ENCODE measurements at places on chromosomes 11 and 22.

DNA sequence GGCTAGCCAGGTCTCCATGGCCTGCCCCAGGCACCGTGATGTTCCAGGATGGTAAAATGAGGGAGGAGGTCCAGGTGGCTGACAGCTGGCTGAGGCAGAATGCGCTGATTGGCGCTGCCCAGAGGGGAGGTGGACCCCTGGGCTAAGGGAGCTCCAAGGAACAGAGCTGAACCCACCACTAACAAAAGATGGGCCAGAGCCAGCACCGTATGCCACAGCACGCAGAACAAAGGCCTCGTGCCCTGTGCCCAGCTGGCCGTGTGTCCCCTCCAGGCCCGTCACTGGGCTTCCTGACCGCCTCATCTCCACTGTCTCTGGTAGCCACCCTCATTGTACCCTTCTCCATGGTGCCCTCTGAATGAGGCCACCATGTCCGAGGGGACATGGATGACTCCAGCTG lies 19.6 kb upstream of the PRODH start:
- H3K36me3 ChIP-seq: no peaks in the 10 kb centered on the region
- no peak overlapping the region for H3K27ac ChIP-seq
- H3K4me3 ChIP-seq: no peak overlapping the region
- no peaks in the 10 kb centered on the region for H3K4me1 ChIP-seq
- H3K27me3 ChIP-seq: no peaks in the 10 kb centered on the region

DNA sequence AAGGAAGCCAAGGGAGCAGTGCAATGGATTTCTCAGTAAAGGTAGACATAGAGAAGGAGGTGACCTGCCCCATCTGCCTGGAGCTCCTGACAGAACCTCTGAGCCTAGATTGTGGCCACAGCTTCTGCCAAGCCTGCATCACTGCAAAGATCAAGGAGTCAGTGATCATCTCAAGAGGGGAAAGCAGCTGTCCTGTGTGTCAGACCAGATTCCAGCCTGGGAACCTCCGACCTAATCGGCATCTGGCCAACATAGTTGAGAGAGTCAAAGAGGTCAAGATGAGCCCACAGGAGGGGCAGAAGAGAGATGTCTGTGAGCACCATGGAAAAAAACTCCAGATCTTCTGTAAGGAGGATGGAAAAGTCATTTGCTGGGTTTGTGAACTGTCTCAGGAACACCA lies 6.6 kb downstream of the TRIM22 start:
- peaks cover 27% of the 10 kb centered on the region for H3K36me3 ChIP-seq
- no peak overlapping the region for H3K27ac ChIP-seq
- no peaks in the 10 kb centered on the region for H3K27me3 ChIP-seq
- H3K4me3 ChIP-seq: no peak overlapping the region

DNA sequence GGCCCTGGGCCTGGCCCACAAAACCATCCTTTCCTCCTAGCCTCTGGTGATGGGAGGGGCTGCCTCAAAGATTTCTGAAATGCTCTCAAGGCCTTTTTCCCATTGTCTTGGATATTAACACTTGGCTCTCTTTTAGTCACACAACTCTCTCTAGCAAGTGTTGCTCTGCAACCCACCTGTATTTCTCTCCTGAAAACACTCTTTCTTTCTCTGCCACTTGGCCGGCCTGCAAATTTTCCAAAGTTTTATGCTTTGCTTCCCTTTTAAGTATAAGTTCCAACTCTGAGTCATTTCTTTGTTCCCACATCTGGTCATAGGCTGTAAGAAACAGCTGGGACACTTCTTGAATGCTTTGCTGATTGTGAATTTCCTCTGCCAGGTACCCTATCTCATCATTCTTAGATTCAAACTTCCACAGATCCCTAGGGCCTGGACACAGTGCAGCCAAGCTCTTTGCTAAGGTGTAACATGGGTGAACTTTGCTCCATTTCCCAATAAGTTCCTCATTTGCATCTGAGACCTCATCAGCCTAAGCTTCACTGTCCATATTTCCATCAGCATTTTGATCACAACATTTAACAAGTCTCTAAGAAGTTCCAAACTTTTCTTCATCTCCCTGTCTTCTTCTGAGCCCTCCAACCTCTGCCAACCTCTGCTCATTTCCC lies 93.8 kb downstream of the TRIM29 start:
- H3K4me1 ChIP-seq: no peaks in the 10 kb centered on the region
- no peak overlapping the region for H3K27ac ChIP-seq
- DNase-seq: peak; percentile 10

DNA sequence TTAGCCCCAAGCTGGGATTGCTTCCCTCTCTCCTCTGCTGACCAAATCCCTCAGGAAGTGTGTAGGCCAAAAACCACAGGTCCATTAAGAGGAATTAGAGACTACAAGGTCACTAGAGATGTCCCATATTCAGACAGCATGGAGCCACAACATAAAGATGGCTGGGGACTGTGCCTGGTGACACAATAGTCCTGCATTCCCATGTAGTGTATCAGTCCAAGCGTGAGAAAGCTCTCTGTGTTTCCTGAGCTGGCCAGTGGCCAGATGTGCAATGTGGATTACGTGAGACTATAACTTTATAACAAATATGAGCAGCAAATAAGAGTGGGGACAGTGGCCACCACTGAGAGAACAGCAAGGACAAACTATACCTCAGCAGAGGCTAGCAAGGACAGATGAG lies 7.6 kb upstream of the MS4A10 start:
- H3K4me1 ChIP-seq: no peaks in the 10 kb centered on the region
- H3K4me3 ChIP-seq: no peak overlapping the region
- no peaks in the 10 kb centered on the region for H3K27me3 ChIP-seq
- no peaks in the 10 kb centered on the region for H3K36me3 ChIP-seq

GRCh38 chr11:115887316-115887715 lies 383.1 kb upstream of the CADM1 start:
- H3K4me3 ChIP-seq: no peak overlapping the region
- H3K27me3 ChIP-seq: no peaks in the 10 kb centered on the region
- H3K4me1 ChIP-seq: no peaks in the 10 kb centered on the region
- no peaks in the 10 kb centered on the region for H3K36me3 ChIP-seq
- no peak overlapping the region for H3K27ac ChIP-seq
- no peak for DNase-seq

- H3K4me1 ChIP-seq: no peaks in the 10 kb centered on the region
- H3K27me3 ChIP-seq: no peaks in the 10 kb centered on the region
- H3K4me3 ChIP-seq: no peak overlapping the region
- no peak overlapping the region for H3K27ac ChIP-seq
- no peak for DNase-seq
Observed at GRCh38 chr22:43994006-43994405, 30.1 kb upstream of the PARVB start.

GRCh38 chr11:107184986-107185385 lies 166.7 kb upstream of the GUCY1A2 start:
- no peaks in the 10 kb centered on the region for H3K36me3 ChIP-seq
- DNase-seq: no peak
- no peak overlapping the region for H3K4me3 ChIP-seq
- no peaks in the 10 kb centered on the region for H3K4me1 ChIP-seq

- no peak overlapping the region for H3K27ac ChIP-seq
- no peak overlapping the region for H3K4me3 ChIP-seq
- no peak for DNase-seq
- H3K4me1 ChIP-seq: no peaks in the 10 kb centered on the region
- no peaks in the 10 kb centered on the region for H3K27me3 ChIP-seq
Observed at GRCh38 chr11:58957922-58958321, 18.6 kb downstream of the GLYATL1 start.

- no peak for DNase-seq
- H3K36me3 ChIP-seq: no peaks in the 10 kb centered on the region
- H3K4me3 ChIP-seq: no peak overlapping the region
- peak overlapping the region; percentile 27 for H3K27ac ChIP-seq
- peaks cover 6% of the 10 kb centered on the region for H3K4me1 ChIP-seq
- no peaks in the 10 kb centered on the region for H3K27me3 ChIP-seq
Observed at GRCh38 chr11:110373051-110373702, 56.6 kb upstream of the FDX1 start.

DNA sequence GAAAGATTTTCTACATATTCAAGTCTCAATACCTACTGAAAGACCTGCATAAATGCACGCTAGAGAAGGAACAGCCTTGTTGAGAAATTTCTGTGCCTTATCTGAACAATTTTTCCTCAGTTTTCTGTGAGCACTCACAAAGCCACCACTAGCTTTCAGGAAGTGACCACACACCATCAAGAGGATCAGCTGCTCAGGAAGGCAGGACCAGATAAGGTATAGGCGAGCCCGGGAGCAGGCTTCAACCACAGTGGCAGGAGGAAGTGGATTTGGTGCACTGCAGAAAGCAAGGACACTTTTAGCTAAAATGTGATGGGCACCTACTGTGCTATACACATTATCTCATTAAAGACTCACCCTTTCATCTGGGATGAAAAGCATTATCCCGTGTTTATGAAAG lies 220.8 kb downstream of the RAB38 start:
- H3K27ac ChIP-seq: no peak overlapping the region
- no peaks in the 10 kb centered on the region for H3K27me3 ChIP-seq
- H3K4me1 ChIP-seq: no peaks in the 10 kb centered on the region
- no peaks in the 10 kb centered on the region for H3K36me3 ChIP-seq
- no peak for DNase-seq
- no peak overlapping the region for H3K4me3 ChIP-seq

DNA sequence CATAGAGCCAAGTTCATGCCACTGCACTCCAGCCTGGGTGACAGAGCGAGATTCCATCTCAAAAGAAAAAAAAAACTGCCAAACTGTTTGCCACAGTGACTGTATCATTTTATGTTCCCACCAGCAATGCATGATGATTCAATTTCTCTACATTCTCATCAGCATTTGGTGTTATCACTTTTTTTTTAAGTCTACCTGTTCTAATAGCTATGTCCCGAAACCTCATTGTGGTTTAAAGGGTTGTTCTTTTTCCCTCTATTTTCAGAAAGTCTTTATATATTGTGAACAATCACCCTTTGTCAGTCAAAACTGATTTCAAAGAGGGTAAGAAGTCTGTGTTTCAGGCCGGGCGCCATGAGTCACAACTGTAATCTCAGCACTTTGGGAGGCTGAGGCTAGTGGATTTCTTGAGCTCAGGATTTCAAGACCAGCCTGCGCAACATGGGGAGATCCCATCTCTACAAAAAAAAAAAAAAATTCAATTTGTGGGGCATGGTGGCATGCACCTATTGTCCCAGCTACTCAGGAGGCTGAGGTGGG lies 14.8 kb upstream of the FAM168A start:
- H3K4me1 ChIP-seq: no peaks in the 10 kb centered on the region
- no peak overlapping the region for H3K27ac ChIP-seq
- no peak for DNase-seq
- no peaks in the 10 kb centered on the region for H3K36me3 ChIP-seq
- no peak overlapping the region for H3K4me3 ChIP-seq

- no peak overlapping the region for H3K27ac ChIP-seq
- no peaks in the 10 kb centered on the region for H3K4me1 ChIP-seq
- H3K4me3 ChIP-seq: no peak overlapping the region
- H3K27me3 ChIP-seq: no peaks in the 10 kb centered on the region
- no peaks in the 10 kb centered on the region for H3K36me3 ChIP-seq
Observed at GRCh38 chr11:117376517-117376916, 48.9 kb downstream of the CEP164 start.

- H3K4me1 ChIP-seq: no peaks in the 10 kb centered on the region
- no peaks in the 10 kb centered on the region for H3K27me3 ChIP-seq
- no peaks in the 10 kb centered on the region for H3K36me3 ChIP-seq
- no peak overlapping the region for H3K27ac ChIP-seq
- H3K4me3 ChIP-seq: no peak overlapping the region
- DNase-seq: no peak
Observed at GRCh38 chr22:39481054-39481453, 21.0 kb upstream of the MIEF1 start.

DNA sequence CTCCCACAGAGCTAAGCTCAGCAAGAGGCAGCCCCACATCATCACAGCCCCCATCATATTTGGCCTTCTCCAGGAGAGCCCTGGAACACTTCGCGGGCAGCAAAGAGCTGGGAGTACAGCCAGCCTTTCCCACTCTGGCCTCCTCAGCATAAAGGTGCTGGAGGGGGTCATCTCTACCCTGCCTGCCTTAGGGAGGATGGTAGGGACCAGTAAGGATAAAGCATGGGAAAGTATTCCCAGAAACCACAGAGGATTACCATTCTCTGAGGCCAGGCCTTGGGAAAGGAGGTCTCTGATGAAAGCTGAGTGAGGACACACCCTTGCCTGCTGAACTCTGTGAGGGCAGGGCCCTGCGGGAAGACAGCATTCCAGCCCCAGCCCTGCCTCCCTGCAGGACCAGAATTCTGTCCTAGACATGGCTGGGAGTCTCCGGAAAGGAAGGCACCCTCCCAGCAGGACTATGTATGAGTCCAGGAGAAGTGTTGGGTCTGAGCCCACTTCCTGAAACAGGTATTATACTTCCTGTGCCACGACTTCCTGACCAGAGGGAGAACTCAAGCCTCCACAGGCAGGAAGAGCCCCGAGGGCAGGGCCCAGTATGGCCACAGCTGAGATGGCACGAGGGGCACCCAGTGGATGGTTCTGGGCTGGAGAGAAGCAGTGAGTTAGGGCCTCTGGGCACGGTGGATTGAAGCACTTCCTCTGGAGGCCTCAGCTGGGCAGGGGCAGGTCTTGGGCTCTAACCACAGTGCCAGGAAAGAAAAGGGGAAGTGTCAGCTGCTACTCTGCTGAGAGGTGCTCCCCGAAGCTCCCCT lies 12.9 kb upstream of the CASTOR1 start:
- peak overlapping the region; percentile 75 for H3K27ac ChIP-seq
- H3K4me3 ChIP-seq: no peak overlapping the region
- no peak for DNase-seq
- no peaks in the 10 kb centered on the region for H3K27me3 ChIP-seq
- peaks cover 37% of the 10 kb centered on the region for H3K36me3 ChIP-seq

DNA sequence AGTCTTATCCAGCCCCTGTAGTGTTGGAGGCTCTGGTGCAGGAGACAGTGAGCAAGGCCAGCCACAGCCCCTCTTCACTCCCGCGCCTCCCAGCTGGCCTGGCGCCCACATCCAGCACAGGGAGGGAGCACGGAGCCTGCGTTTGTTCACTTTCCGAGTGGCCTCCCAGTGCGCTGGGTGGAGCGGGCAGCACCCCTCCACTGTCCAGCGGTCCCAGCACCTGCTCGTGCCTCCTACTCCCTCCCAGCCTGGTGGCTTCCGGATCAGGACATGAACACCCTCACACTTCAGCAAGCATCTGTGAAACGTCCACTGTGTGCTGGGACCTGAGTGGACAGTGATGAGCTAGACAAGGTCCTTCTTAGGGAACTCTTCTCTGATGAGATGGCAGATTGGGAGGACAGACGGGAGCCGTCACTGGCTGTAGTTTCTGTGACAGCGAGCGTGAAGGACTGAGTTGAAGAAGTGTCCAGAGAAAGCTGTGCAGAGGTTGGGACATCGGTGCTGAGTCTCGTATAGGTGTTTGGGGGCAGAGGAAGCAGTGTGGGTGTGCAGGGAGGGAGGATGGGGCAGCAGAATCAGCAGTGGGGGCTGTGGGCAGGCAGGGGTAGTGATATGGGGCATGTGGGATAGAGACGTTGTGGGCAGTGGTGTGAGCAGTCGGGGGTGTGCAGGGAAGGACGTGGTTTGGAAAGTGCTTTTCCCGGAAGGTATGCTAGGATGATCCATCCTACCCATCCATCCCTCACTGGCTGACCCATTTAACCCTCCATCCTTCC lies 256.8 kb downstream of the TBC1D22A start:
- no peaks in the 10 kb centered on the region for H3K27me3 ChIP-seq
- no peaks in the 10 kb centered on the region for H3K4me1 ChIP-seq
- DNase-seq: no peak
- no peaks in the 10 kb centered on the region for H3K36me3 ChIP-seq
- no peak overlapping the region for H3K4me3 ChIP-seq

GRCh38 chr11:72856065-72856464 lies 41.9 kb downstream of the ATG16L2 start:
- H3K36me3 ChIP-seq: no peaks in the 10 kb centered on the region
- no peaks in the 10 kb centered on the region for H3K27me3 ChIP-seq
- H3K4me1 ChIP-seq: peaks cover 11% of the 10 kb centered on the region
- no peak overlapping the region for H3K4me3 ChIP-seq
